Tibial artery (tissue), 4 donors: ENCODE measurements at places on chromosomes 3 and 15.
A peak's percentile ranks its signal among the peaks of the same experiment; 100 is the strongest.

DNA sequence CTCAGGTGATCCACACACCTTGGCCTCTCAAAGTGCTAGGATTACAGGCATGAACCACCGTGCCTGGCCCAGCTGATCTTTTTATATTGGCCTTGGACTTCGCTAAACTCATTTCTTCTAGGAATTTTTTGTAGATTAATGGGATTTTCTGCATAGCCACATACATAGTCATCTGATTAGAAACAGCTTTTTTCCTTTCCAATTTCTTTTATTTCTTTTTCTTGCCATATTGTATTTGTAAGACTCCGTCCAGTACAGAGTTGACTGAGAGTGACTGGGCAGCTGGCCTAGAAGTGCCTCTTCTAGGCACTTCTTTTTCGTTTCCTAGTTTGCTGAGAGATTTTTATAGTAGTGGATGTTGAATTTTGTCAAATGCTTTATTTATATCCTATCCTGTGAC is 37.4 kb downstream of the ARIH1 start:
- no peak for DNase-seq

GRCh38 chr15:64315216-64315615 is 40.8 kb downstream of the CSNK1G1 start:
- DNase-seq: no peak

DNA sequence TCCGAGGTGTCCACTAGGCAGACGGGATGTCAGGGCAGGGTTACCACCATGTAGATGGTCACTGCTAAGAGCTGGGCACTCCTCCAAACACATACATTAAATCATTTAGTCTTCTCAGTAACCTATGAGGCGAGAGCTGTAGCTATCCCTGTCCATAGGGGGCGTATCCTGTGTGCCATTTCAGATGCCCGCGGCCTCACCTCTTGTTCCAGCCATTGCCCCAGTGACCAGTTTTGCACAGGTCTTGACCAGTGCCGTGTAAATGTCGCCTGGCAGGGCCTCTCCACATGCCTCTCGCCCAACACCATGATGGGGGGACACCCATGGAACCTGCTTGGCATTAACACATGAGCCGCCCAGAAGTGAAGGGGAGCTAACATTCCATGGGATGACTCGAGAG is 20.8 kb upstream of the SRP14 start:
- DNase-seq: peak; percentile 54

DNA sequence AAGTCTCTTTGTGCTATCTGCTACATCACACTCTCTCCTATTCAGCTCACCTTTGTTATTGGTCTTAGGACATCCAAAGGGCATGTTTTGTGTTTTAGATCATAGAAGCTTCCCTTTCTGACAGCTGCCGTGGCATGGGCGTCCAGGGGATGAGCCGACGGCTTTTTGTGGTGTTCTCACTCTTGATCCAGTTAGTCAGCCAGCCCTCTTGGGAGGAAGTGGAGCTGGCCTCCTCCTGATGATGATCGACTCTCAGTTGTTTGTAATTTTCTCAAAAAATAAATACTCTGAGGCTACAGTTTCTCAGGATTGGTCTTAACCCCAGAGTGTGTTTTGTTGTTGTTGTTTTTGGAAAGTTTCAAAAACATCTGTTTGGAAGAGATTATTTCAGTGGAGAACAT is 34.4 kb downstream of the BOC start:
- DNase-seq: peak; percentile 73

- DNase-seq: no peak
Observed at GRCh38 chr15:90819390-90819789, 49.0 kb upstream of the FURIN start.

GRCh38 chr15:47744973-47745372 is 27.7 kb downstream of the SEMA6D start:
- no peak for DNase-seq

- no peak for DNase-seq
Observed at GRCh38 chr3:159789742-159790635, 198.6 kb upstream of the IL12A start.
